ENCODE measurements at places on chromosomes 5 and 9.

GRCh38 chr9:124134526-124134925 lies 123.0 kb downstream of the LHX2 start:
- peaks cover 8% of the 10 kb centered on the region for H3K4me1 ChIP-seq
- no peaks in the 10 kb centered on the region for H3K36me3 ChIP-seq
- H3K27ac ChIP-seq = no peak overlapping the region

- peaks cover 26% of the 10 kb centered on the region for H3K4me1 ChIP-seq
- peak overlapping the region; percentile 86 for H3K4me3 ChIP-seq
- peaks cover 4% of the 10 kb centered on the region for H3K36me3 ChIP-seq
These were observed 527 bp upstream of the SREK1 start for GRCh38 chr5:66143473-66144073.

DNA sequence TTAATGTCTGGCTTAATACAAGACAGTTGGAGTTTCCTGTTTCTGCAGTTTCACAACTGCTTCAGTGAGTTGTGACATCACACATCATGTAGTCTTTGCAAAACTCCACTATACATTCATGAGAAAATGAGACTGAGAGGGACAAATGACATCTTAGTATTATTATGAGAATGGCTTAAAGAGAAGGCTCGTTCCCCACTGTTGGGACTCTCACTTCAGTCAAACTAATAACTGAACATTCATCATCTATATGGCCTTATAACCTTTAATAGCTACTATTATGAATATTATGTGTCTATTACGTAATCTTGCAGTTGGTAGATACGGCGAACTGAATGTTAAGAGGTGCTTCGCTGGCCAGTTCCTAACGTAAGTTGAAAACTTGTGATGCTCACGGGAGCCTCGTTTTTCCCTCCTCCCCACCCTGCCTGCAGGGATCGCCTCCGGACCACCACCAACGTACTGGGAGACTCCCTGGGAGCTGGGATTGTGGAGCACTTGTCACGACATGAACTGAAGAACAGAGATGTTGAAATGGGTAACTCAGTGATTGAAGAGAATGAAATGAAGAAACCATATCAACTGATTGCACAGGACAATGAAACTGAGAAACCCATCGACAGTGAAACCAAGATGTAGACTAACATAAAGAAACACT lies 79.4 kb downstream of the SLC1A3 start:
- no peaks in the 10 kb centered on the region for H3K27me3 ChIP-seq
- H3K4me1 ChIP-seq = no peaks in the 10 kb centered on the region
- no peaks in the 10 kb centered on the region for H3K36me3 ChIP-seq
- no peak overlapping the region for H3K4me3 ChIP-seq

GRCh38 chr5:142253938-142254337 lies 70.9 kb downstream of the SPRY4 start:
- no peaks in the 10 kb centered on the region for H3K27me3 ChIP-seq
- H3K27ac ChIP-seq = no peak overlapping the region
- H3K36me3 ChIP-seq = no peaks in the 10 kb centered on the region
- no peak overlapping the region for H3K4me3 ChIP-seq
- no peaks in the 10 kb centered on the region for H3K4me1 ChIP-seq

DNA sequence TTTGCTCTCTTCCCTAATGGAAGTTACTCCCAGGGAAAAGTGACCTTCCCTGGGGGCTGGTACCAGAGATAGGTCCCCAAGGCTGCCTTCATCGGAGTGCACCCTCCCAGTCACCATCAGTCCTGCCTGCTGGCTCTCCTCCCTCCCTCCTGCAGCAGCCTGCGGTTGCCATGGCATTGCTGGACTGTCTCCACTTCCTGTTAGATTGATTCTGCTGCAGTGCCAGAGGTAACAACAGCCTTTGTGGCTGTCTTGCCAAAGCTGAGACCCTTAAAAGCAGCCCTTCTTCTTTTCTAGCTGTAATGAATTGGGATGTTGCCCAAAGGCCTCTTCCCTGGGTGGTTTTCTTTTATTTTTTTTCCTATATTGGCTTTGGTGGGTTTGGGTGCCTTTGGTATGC lies 78.1 kb upstream of the PRLR start:
- no peaks in the 10 kb centered on the region for H3K27me3 ChIP-seq
- no peak overlapping the region for H3K4me3 ChIP-seq
- H3K36me3 ChIP-seq = no peaks in the 10 kb centered on the region
- no peak overlapping the region for H3K27ac ChIP-seq
- H3K4me1 ChIP-seq = no peaks in the 10 kb centered on the region

- H3K4me3 ChIP-seq = no peak overlapping the region
- no peaks in the 10 kb centered on the region for H3K4me1 ChIP-seq
- no peaks in the 10 kb centered on the region for H3K36me3 ChIP-seq
- no peaks in the 10 kb centered on the region for H3K27me3 ChIP-seq
- no peak overlapping the region for H3K27ac ChIP-seq
These were observed 38.4 kb upstream of the BARHL1 start for GRCh38 chr9:132543960-132544359.

DNA sequence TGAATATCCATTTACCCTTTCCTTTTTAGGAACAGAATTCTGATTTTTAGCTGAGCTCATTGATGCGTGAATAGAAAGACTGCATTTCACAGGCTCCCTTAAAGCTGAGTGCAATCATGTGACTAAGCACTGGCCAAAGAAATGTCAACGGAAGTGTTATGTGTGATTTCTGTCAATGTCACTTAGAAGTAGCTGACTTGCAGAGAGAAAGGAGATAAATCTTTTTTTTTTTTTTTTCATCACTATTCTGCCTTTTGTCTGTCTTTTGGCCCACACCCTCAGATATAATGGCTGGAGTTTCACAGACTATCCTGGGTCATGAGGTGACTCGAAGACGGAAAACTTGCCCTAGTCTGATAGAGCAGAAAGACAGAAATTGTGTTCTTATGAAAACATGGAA lies 39.3 kb upstream of the SLC27A6 start:
- no peak overlapping the region for H3K4me3 ChIP-seq
- no peak overlapping the region for H3K27ac ChIP-seq
- H3K36me3 ChIP-seq = no peaks in the 10 kb centered on the region
- H3K27me3 ChIP-seq = no peaks in the 10 kb centered on the region

- no peak overlapping the region for H3K27ac ChIP-seq
- H3K36me3 ChIP-seq = no peaks in the 10 kb centered on the region
- H3K27me3 ChIP-seq = no peaks in the 10 kb centered on the region
- DNase-seq = no peak
- no peaks in the 10 kb centered on the region for H3K4me1 ChIP-seq
These were observed 78.0 kb downstream of the GABRA1 start for GRCh38 chr5:161925960-161926359.

DNA sequence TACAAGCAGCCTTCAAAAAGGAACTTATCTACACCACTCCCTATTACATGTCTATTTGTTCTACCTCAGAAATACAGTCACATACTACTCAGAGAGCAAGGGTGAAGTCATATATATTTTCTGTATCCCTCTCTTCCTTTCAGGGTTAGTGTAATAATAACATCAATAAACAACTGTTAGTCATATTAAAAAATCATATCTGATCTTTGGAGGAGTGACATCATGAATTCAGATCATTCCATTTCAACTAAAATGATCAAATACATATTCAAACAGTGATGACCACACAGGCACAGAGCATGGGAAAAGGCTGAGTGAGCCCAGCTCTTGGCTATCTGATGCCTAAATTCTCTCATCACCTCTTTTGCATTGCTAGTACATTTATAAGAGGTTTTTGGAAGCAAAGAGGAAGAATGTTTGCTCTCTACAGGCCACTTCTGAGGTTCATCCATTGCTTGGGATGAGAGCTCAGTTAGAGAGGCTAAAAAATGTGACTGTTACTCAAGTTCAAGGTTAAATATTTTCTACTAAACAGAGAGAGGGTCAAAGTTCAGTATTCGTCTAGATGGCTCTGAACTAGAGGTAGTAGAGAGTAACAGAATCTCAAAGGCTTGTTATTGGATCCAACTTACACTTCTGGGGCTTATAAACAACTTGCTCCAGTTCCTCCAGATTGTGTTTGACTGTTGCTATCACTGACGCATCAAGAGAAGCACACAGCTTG lies 39.0 kb downstream of the RIGI start:
- no peak overlapping the region for H3K27ac ChIP-seq
- no peak overlapping the region for H3K4me3 ChIP-seq
- H3K36me3 ChIP-seq = peaks cover 29% of the 10 kb centered on the region
- no peaks in the 10 kb centered on the region for H3K27me3 ChIP-seq

DNA sequence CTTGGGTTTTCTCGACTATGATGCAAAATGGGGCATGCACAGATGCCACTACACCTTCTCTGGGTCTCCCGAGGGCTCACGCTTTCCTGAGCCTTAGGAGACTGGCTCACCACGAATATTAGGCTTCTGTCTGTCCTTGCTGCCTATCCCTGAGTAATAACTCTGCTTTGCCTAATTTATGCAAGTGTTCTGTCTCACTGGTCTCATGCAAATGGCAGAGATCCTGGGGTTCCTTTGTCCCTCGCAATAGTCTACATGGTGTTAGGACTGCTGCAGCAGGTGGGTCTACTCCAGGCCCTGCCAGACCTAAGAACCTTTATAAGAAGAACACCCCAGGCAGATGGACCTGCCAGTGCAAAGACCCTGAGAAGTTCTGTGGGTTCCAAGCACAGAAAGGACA lies 72.3 kb upstream of the HRH2 start:
- H3K27ac ChIP-seq = no peak overlapping the region
- H3K4me1 ChIP-seq = no peaks in the 10 kb centered on the region
- H3K36me3 ChIP-seq = no peaks in the 10 kb centered on the region
- no peak overlapping the region for H3K4me3 ChIP-seq
- no peak for DNase-seq
- H3K27me3 ChIP-seq = peaks cover 12% of the 10 kb centered on the region

- H3K4me3 ChIP-seq = no peak overlapping the region
- no peak overlapping the region for H3K27ac ChIP-seq
- DNase-seq = no peak
These were observed 28.6 kb downstream of the CYFIP2 start for GRCh38 chr5:157294407-157295091.

DNA sequence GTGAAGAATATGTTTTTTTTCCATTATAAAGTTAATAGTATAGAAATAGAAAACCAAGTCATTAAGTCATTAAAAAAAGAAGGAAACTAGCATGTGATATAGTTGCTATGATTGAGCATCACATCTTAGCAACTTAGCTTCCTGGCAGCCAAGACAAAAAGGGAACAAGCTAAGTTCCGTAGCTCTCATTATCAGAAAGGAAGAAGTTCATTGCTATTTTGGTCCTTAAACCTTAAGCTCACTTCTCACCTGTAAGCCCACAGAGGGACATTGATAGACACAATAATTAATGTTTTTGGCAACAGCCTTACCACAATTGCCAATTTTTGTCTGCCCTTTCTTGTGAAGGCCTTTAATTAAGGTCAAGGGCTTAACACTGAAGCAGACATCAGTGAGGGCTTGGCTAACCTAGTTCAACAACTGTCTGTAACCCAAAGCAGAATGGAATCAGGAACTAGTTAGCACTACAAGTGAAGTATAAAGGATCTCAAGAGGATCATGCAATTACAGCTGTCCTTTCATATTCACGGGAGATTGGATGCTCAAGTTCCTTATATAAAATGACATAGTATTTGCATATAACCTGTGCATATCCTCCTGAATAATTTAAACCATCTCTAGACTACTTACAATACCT lies 24.0 kb upstream of the KLF4 start:
- H3K27ac ChIP-seq = no peak overlapping the region
- H3K4me3 ChIP-seq = no peak overlapping the region
- no peaks in the 10 kb centered on the region for H3K4me1 ChIP-seq
- DNase-seq = no peak

- no peak overlapping the region for H3K27ac ChIP-seq
- DNase-seq = no peak
- no peaks in the 10 kb centered on the region for H3K27me3 ChIP-seq
- no peaks in the 10 kb centered on the region for H3K36me3 ChIP-seq
- no peak overlapping the region for H3K4me3 ChIP-seq
- no peaks in the 10 kb centered on the region for H3K4me1 ChIP-seq
These were observed 339.2 kb downstream of the PRR16 start for GRCh38 chr5:120803282-120803681.

DNA sequence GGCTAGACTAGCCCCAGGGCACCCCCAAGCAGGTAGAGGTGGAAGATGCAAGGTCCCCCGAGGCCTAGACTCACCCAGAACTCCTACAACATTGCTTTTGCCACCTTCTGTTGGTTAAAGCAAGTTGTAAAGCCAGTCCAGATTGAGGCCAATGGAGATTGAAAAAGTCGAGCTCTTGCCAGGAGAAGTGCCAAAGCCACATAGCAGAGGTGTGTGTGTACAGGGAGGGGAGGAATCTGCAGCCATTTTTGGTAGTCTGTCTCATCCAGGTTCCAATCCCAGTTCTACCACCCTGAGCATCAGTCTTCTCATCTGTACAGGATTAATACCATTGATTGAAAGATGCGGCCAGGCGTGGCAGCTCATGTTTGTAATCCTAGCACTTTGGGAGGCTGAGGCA lies 12.3 kb upstream of the URM1 start:
- H3K4me3 ChIP-seq = no peak overlapping the region
- H3K4me1 ChIP-seq = peaks cover 3% of the 10 kb centered on the region
- H3K36me3 ChIP-seq = no peaks in the 10 kb centered on the region

- H3K27ac ChIP-seq = no peak within 1 kb of the TSS
- no peak for DNase-seq
- H3K36me3 ChIP-seq = no peaks in the 10 kb centered on the region
- no peaks in the 10 kb centered on the region for H3K27me3 ChIP-seq
- 0 out of 2 replicates have a peak, but pooled peaks cover 3% of the 10 kb centered on the region for H3K4me1 ChIP-seq
These were observed at the start of gene NPR2 for GRCh38 chr9:35791297-35791921. NPR2 (plus strand) TSS chr9:35791591; CDS start chr9:35792409, 818 bp downstream.

DNA sequence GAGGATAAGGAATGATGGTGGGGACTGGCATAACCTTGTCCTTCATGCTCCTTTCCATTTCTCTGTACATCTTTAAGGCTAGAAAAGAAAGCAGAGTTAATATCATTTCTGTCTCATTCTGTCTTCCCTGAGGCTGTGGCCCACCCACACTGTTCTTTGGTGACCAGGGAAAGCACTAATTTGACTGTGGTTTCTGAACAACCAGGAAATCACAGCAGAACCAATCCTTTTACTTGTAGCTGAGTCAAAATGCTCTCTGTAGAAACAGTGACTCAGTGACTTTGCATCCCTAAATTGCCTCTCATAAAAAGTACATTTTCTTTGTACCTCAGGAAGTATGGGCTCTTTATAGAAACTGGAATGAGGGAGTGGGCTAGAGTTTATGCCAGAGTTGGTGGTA lies 28.1 kb downstream of the IL33 start:
- no peaks in the 10 kb centered on the region for H3K27me3 ChIP-seq
- no peak overlapping the region for H3K27ac ChIP-seq
- DNase-seq = no peak
- H3K4me3 ChIP-seq = no peak overlapping the region
